ENCODE measurements at places on chromosomes 12 and 14.

GRCh38 chr12:114689075-114689994, 5.4 kb upstream of the TBX3 start:
- DNase-seq, result no peak

GRCh38 chr12:124392667-124393413, 97.9 kb downstream of the RFLNA start:
- DNase-seq, result no peak

- no peak for DNase-seq
Observed at GRCh38 chr14:104399432-104400155, 180.0 kb upstream of the C14orf180 start.

GRCh38 chr14:27435923-27436670, 838.3 kb upstream of the NOVA1 start:
- DNase-seq, result no peak

GRCh38 chr12:45974171-45974719, 16.1 kb downstream of the SCAF11 start:
- no peak for DNase-seq

DNA sequence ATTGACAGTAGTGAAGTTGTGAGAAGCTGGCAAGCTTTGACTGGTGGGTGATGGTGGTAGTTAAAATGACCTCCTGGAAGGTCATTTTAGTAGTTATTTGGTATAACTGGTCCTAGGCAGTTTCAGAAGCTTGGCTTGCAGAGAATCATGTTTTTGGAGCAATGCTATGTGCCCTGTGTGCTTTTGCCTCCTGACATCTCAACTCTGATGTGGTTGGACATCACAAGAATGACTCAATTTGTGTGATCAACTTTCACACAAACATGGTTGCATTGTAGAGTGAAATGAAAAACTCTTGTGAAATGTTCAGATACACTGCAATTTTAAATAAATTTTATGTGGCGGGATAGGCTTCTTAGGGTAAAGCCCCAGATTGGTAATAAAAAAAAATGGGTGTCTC, 8.3 kb upstream of the ABCD2 start:
- DNase-seq, result no peak

- DNase-seq, result no peak
Observed at GRCh38 chr12:15155271-15155670, 65.9 kb downstream of the RERG start.

- no peak for DNase-seq
Observed at GRCh38 chr12:52455821-52456220, 3.9 kb upstream of the KRT6B start.

- no peak for DNase-seq
Observed at GRCh38 chr12:46559311-46559710, 186.7 kb upstream of the SLC38A2 start.

DNA sequence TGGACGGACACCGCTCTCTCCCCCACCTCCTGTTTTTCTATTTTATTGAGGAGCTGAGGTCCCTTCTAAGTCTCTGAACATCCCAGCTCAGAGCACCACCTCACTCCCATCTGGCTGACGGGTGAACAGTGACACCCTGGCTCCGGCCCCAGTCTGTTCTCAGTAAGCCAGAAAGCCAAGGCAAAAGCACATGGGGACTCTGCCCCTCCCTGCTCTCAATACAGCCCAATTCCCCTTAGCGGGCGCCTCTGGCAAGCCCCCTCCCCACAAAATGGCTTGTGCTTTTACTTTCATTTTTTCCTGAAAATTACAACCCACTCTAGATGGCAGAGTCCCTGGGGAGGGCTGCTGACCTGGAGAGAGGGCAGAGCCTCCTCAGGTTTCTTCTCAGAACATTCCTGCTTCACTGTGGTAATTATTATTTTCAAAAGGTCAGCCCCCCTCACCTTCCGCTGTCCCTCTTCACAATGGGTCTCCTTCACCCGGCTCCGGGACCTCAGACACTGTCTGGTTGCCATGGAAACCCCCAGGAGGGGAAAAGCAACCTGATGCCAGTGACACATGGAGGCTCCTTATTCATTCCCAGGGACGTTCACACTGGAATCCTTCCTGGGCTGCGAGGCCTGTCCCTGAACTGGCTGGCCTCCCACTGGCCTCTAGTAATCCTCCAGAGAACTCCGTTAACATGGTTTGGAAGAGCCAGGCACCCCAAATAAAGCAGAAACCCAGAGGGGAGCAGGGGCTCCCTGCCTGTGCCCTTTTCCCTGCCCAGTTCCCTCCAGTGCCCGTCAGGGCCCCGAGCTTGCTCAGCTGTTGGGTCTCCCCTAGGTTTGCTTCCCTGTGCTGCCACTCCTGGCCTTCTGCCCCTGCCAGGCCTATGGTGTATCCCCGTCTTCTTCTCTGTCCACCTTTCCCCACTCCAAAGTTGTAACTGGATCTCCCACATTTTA, 15.9 kb downstream of the COL2A1 start:
- DNase-seq, result no peak

- no peak for DNase-seq
Observed at GRCh38 chr12:6332459-6332858, 9.4 kb downstream of the TNFRSF1A start.

- no peak for DNase-seq
Observed at GRCh38 chr12:2391740-2392331, 339.0 kb downstream of the CACNA1C start.

DNA sequence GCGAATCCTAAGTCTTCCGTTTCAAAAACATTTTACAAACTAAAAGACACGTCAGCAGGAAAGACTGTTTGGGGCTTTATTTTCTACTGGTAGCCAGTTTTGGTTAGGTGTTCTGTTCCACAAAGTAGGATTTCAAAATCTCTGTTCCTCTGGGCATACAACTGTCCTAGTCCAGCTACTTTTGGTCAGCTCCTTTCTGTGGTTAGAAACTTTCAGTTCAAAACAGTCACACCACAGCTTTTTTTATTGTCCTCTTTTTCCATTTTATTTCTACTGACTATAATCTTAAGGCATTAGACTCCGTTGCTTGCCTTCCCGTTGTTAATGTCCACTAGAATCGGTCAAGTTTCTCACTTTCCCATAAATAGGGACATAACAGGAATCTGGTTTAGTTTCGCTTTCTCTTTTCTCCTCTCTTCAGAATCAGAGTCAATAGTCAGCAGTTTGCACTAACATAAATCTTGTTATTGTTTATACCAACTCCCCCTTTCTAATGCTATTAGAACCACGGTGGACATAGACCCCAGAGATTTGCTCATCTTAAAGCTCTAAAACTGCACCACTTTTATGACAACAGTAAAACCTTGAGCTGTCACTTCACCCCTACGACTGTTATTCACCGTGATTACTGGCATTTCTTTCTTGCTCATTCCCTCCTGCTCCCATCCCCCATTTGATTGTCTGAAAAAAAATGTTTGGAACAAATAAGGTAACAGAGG, 41.5 kb upstream of the NPAS3 start:
- no peak for DNase-seq

- no peak for DNase-seq
Observed at GRCh38 chr14:105902131-105902898, 375.9 kb downstream of the TMEM121 start.

- DNase-seq, result no peak
Observed at GRCh38 chr14:83709116-83709515, 1820.8 kb upstream of the FLRT2 start.

- no peak for DNase-seq
Observed at GRCh38 chr12:81095501-81096232, 17.8 kb downstream of the ACSS3 start.

DNA sequence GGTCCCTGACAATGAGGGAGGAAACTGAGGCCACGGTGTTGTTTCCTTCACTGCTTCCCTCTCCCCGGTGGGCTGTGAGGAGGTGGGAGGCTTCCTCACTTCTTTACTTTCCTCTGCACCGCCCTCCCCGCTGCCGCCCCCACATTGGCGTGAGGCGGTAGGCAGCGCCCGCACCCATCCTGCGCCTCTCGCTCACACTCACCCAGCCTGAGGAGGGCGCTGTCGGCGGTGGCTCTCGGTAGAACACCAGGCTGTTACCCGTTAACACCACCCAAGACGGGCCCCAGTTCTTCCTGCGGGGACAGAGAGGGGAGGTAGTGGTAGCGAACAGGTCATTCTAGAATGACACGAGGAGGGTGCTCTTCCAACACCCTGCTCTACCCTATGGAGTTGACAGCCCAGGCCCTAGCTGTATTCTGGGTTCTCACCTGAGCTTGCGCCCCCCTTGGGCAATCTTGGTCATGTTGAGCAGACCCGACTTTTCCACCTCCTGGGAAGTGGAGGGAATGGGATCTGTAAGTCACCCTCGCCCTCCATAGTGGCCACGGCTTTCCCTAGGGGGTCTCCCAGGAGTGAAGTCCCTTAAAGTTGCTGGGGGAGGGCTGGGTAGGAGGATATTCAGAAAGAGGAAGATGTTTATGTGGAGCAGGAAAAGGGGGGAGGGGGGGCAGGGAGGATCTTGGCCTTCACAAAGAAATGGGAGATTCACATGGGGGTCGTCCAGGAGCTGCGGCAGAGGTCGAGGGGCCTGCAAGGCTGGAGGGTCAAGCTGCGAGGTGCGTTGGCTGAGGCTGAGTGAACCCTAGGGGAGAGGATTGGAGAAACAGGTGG, 3.3 kb downstream of the ARHGAP9 start:
- DNase-seq, result peak; percentile 48

DNA sequence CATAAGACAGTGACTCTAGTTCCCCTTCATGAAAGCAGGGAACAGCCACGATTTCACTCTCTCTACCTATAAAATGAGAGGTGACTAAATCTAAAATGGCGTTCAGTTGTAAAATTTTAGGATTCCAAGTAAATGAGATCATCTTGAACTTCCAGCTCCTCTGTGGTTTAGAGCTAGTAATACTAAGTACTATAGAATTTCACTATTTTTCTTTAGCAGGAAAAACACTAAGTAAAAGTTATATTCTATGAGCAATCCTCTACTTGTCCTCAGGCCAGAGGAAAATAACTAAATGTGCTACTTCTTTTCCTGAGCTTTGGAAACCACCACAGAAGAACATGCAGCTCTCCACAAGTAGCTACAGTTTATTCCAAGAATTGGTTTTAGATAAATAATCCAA, 55.6 kb downstream of the NIN start:
- DNase-seq, result no peak

GRCh38 chr12:138171-138897, 71.8 kb downstream of the IQSEC3 start:
- DNase-seq, result no peak

GRCh38 chr12:75953312-75953906, 78.2 kb downstream of the PHLDA1 start:
- DNase-seq, result no peak

GRCh38 chr12:49091056-49091835, 3.4 kb downstream of the DHH start:
- DNase-seq, result no peak

GRCh38 chr12:66235626-66236281, 46.7 kb downstream of the IRAK3 start:
- DNase-seq, result no peak

DNA sequence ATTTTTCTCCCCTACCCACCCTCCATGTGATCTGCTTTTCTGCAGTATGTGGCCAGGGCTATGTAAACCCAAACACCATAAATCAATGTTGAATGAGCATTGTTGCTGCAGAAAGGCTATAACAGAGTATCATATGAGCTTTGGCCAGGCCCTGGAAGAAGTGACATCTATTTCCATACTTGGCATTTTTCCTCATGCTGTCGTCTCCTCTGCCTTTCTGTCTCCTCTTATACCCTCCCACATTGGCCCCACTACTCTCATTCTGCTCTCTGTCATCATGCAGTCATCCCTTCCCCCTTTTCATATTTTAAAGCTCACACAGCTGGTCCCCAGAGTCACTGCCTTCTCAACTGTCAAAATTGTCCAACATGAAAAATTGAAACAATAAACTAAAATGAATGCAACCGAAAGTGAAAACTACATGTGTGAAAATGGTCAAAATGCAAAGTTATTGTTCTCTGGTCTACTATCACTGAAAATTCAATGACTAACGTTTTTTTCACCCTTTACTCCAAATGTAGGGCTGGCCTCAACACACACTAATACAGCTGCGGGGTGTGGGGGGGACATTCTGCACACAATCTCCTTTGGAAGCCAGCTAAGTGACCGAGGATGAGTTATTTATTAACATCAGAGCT, 290.7 kb upstream of the TMPO start:
- no peak for DNase-seq

DNA sequence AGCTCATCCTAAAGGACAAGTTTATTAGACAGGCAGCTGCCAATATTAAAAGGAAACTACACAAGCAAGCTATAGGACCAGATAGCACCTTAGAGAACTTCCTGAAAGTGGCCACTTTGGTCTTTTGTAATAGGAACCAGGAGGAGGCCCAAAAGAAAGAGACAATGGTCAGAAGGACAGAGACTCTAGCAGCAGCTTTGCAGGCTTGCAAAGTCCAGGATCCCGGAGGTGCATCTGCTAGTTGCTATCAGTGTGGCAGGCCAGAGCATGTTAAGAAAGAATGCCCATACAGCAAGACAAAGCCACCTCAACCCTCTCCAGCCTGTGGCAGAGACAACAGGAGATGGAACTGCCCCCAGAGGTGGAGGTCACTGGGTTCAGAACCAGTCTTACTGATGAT, 23.4 kb downstream of the APOBEC1 start:
- DNase-seq, result no peak

GRCh38 chr12:89073027-89073398, 279.3 kb downstream of the DUSP6 start:
- DNase-seq, result no peak

GRCh38 chr12:13478650-13479181, 282.2 kb downstream of the EMP1 start:
- DNase-seq, result no peak

DNA sequence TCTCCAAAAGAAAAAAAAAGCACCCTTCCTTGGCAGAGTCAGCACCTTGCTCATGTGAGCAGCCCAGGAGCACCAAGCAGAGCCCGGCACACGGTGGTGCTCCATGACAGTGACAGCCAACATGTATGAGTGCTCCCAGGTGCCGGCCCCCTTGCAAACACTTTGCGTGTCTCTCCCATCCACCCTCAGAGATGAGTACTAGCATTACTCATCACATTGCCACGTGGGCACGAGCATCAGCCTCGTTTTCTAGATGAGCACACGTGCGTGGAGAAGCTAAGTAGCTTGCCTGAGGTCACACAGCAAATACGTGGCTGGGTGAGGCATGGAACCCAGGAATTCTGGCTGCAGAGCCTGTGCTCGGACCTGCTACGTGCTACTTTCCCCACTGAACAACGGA, 177.9 kb upstream of the PRMT8 start:
- no peak for DNase-seq

GRCh38 chr12:98419081-98419794, 96.2 kb upstream of the TMPO start:
- no peak for DNase-seq

GRCh38 chr14:89377544-89377943, 39.5 kb downstream of the FOXN3 start:
- no peak for DNase-seq

DNA sequence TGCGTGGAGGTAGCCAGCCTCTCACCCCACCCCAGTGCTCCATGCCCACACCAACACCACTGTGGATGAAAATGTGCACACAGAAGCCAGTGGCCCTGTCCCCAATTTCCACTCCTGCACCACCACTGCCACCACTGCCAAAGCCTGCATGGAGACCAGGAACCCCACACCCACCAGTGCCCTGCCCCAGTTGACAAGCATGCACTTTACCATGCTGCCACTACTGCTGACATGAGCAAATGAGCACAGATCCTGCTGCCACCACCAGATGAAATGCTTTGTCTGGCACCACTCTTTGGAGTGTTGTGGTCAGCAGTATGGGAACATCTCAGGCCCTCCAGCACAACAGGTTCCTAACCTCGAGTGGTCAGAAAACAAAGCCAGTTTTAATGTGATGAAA, 104.1 kb downstream of the ATXN7L3B start:
- DNase-seq, result no peak

- DNase-seq, result peak; percentile 49
Observed at GRCh38 chr12:14723763-14724162, 27.4 kb upstream of the GUCY2C start.

GRCh38 chr14:38367922-38368321, 112.0 kb upstream of the CLEC14A start:
- no peak for DNase-seq

- DNase-seq, result no peak
Observed at GRCh38 chr12:93519859-93520258, 52.5 kb downstream of the MRPL42 start.
